ENCODE measurements at places on chromosomes 7 and 10. TPM values are rescaled to one million over a fixed set of nuclear protein-coding genes. Genes with fewer than 3 reads are reported as not detected.

GRCh38 chr10:24096281-24096680, 112.7 kb upstream of the KIAA1217 start:
- no peak for DNase-seq

DNA sequence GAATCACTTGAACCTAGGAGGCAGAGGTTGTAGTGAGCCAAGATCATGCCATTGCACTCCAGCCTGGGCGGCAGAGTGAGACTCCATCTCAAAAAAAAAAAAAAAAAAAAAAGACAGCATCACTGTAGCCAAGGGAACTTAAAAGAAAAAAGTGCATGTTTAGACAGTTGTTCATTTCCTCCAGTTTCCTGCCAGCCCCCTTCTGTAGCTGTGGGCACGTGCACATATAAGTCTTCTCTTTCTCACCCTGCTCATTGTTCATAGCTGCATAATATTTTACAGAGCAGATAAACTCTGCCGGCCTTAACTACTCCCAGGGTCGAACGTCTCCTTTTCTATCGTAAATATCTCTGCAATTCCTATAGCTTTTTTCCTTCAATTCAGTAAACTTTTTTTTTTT, 132.6 kb downstream of the LHPP start:
- no peak for DNase-seq

- DNase-seq: no peak
Observed at GRCh38 chr10:49312246-49312869, 13.4 kb downstream of the C10orf71 start.

- no peak for DNase-seq
Observed at GRCh38 chr7:1270181-1270580, 37.5 kb downstream of the UNCX start.

GRCh38 chr7:24199978-24200377, 84.0 kb upstream of the NPY start:
- DNase-seq: no peak

- DNase-seq: no peak
Observed at GRCh38 chr7:151641587-151641986, 121.9 kb upstream of the RHEB start.

DNA sequence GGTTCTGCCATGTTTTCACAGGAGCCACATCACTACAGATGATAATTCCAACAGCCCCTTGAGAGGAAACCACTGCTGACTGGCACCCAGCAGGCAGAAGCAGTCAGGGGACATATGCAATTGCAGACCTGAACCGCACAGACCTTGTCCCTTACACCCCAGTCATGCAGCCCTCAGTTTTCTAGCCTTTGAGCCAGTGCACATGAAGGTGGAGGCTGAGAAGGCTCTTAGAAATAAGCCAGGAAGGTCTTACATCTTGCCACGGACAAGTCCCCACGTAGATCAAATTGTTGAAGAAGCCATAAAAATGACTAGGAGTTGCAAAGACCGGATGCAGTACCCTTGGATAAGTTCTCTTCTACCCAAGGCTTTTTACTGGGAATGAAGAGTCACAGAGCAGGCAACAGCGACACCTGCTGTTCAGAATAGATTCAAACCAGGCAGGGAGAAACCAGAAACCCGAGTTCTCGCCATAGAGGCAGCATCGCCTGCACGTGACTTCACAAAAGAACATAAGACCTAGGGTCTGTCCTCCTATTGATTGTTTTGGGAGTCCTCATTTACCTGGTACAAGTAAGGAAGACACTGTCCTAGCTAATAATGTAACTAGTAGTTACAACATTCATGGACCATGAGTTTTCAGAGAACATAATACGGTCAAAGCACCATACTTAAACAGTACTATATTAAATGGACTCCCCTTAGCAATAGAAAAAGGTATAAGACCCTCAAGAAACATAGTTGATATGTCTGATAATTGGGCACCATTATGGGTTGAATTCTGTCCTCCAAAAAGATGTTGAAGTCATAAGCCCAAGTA, 11.1 kb downstream of the STEAP1B start:
- DNase-seq: peak; percentile 82

DNA sequence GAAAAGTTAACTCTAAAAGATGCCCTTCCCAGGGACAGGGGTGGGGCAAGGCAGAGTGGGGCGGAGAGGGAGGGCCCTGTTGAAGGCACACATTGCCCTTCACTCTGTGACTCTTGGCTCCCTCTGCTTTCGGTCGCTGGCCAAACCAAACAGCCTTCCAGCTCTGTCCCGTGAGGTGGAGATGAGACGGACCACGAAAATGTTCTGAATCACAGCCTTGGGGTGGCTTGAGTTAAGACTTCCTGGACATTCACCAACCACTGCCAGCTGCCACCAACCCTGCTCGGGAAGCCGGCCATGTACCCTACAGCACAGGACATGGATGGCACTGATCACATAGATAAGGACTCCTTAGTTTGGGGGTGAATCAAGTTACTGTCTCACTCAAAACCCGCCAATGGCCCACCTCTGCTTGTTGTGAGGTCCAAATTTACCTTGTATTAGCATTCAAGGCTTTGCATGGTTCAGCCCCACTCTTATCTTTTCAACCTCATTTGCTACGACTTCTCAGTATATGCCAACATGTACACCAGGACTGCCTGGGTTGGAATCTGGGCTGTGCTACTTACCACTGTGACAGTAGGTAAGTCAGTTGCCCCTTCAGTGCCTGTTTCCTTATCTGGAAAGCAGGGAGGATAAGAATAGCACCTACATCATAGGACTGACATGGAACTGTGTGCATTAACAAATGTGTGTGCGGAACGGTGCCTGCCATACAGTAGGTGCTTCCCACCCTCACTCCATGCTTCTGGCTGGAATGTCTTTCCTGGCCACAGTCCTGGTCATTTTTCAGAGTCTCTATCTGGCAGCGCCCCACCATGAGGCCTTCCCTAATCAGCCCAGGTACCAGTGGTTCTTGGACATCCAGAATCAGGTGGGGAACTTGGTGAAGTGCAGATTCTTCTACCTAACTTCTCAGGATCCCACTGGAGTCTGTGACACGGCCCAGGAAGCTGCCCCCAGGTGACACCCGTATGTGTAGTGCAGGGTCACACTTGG, 28.0 kb downstream of the ITPRIP start:
- no peak for DNase-seq

DNA sequence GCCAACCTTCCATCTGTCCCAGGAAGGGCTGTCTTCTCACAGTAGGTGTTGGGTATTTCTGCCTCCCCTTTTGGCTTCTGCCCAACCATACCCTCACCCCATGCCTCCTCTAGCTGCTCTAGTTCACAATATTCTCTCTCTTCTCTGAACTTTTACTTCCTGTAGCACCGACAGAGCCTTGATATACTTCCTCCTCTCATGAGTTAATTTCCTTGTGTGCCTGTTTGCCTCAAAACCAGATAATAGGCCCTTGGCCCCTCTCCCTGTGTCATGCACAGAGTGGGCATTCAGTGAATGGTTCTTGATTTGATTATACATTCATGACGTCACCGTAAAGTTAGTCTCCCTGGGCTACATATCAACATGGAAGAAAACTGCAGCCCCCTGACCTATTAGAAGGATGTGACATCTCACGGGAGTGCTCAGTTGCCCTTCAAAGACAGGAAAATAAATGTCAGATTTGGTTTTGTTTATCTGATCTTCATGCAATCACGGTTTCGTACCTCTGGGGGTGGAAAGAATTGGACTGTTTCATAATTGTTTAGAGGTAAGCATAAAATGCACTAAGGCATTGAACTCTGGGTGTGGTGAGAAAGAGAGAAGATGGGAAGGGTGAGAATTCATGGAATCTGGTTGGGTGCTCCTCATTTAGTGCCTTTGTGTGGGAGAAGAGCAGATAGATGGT, 127.7 kb downstream of the ITIH5 start:
- no peak for DNase-seq

DNA sequence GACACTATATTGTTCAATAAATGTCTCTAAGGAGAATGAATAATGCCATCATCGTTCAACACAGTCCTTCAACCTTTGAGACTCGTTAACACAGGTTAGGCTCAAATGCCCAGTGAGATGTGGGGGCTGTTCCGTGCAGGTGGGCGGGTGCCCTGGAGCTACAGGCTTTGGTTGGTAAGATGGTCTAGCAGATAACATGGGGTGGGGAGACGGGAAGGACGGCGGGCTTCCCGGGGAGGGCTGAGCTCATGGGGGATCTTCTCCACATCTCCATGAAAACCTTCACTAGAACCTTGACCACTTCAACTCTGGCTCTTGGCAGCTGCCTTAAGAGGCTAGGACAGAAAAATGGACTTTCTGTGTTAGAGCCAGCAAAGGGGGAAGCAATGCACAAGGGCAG, 134.1 kb upstream of the TCERG1L start:
- DNase-seq: no peak

DNA sequence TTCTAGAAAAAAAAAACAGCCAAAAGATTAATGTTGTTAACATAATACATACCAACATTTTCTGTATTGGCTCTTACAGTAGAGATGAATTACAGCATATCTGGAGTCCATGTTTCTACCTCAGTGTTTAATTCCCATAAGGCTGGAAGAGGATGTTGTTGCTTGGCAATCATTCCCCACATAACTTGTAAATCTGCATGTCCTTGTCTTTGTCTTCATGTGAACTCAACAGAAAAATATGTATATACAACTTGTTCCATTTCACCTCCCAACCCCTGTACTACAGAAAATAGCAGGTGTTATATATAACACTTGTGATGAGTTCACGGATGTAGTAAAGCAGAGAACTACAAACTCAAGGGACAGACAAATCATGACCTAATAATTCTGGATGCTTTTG, 160.9 kb upstream of the SEMA3C start:
- no peak for DNase-seq

- no peak for DNase-seq
Observed at GRCh38 chr10:12308057-12308456, 41.3 kb upstream of the CAMK1D start.

- DNase-seq: peak; percentile 77
Observed at GRCh38 chr7:157007470-157008066, 2.9 kb downstream of the MNX1 start.

DNA sequence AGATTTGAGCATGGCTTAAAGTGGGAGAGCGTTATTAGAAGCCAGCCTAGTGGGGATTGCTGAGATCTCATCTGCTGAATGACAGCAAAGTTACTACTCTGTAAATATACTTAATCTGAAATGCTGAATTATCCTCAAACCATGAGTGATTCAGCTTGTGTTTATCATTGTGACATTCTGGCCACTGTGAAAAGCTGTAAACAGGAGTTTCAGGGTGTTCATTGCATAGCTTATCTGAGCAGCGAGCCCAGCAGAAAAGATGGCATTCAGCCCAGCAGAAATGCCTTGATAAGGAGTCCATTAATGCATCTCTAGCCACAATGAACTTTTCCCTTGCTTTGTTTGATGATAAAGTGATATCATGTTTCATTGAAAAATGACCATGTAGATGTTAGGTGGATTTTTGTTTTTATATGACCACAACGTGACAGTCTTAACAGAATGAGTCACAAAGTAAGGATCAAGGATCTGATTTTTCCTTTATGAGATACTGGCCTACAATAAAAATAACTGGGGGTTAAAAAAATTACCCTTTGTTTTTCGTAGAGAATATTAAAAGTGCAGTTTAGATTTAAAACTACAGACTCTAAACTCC, 7.8 kb downstream of the TES start:
- no peak for DNase-seq

GRCh38 chr7:152341914-152342236, 93.9 kb downstream of the KMT2C start:
- no peak for DNase-seq

DNA sequence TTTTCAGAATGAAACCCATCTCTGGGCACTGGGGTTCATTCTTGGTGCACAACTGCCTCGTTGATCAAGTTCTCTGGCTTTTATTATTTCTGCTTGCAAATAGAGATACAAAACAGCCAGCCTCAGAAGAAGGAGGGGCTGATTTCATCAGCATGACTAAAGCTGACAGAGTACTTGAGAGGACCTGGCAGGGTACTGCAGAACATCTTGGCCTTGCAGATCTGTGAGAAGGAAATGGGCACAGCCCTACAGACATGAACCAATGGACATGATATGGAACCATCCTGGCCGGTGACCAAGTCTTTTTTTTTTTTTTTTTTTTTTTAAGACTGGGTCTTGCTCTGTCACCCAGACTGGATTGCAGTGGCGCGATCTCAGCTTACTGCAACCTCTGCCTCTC, 240.6 kb downstream of the VTI1A start:
- DNase-seq: no peak

GRCh38 chr10:43055991-43056567, 20.8 kb upstream of the RET start:
- DNase-seq: no peak

- no peak for DNase-seq
Observed at GRCh38 chr7:81503336-81503735, 266.5 kb downstream of the HGF start.

DNA sequence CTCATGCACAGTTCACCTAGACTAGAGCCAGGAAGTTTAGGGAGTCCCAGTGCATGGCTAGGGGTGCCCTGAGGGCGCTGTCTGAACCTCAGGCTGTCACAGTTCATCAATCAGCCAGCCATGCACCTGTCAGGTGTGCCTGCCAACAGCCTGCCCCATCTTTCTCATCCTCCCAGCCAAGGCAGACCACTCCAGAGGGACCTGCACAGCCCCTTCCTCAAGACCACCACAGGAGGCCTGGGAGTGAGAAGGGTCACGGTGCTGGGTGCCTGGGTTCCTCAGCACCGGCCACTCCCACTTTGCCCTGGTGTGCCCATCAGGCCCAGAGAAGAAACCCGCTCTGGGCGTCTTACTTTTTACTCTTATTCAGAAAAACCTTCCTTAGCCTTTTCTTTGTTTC, 8.4 kb downstream of the ATP6V1F start:
- DNase-seq: no peak

- DNase-seq: no peak
Observed at GRCh38 chr7:92720604-92721350, 115.6 kb downstream of the CDK6 start.

GRCh38 chr7:143434660-143435059, 8.6 kb upstream of the TAS2R60 start:
- DNase-seq: peak; percentile 29

GRCh38 chr7:151249732-151250072, 1.2 kb upstream of the SMARCD3 start:
- peak; percentile 49 for DNase-seq

DNA sequence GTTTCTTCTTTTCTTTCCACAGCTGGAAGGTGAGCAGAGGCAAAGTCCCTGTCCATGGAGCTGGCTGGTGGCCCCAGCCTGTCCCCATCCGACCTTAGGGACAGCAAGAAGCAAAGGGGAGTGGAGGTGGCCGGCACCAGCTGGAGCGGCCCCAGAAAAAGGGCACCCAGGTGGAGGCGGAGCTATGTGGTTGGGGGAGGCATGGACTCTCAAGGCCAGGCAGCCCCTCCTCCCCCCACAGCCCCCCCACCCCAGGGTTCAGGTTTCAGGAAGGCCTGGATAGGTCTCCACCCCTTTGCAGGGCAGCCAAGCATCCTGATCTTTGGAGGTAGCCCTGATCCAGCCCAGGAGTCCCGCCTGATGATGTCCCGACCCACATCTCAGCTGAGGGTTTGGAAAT, at the start of gene SSC4D:
Gene SSC4D, minus strand, starts transcription at position 161 of the 400 bp plus-strand sequence. CDS start 5,258 bp downstream, outside the sequence.
- DNase-seq: no peak

- no peak for DNase-seq
Observed at GRCh38 chr7:79620291-79620690, 166.8 kb upstream of the MAGI2 start.

Gene NPTX2
- total RNA-seq: 0.89 TPM

Gene WNT16
- not detected for total RNA-seq

Gene TDRD1
- 0.57 TPM for total RNA-seq

Gene STN1
- 18.3 TPM for total RNA-seq

Gene ARHGAP22
- 0.86 TPM for total RNA-seq

Gene OPN1SW
- not detected for total RNA-seq

Gene MARCHF5
- total RNA-seq: 42.8 TPM

Gene LRRN3
- total RNA-seq: 0.42 TPM

Gene SPDYE5
- not detected for total RNA-seq

Measured in colonic mucosa (tissue), 4 donors.